GM13976 (cell line): ENCODE measurements at places on chromosomes 1 and 21.

GRCh38 chr1:184854036-184854435, 99.4 kb upstream of the EDEM3 start:
- no peak for DNase-seq

GRCh38 chr1:20087668-20088067, 17.7 kb downstream of the PLA2G5 start:
- peak; percentile 47 for DNase-seq

GRCh38 chr1:203464226-203464625, 11.4 kb upstream of the PRELP start:
- DNase-seq: no peak

DNA sequence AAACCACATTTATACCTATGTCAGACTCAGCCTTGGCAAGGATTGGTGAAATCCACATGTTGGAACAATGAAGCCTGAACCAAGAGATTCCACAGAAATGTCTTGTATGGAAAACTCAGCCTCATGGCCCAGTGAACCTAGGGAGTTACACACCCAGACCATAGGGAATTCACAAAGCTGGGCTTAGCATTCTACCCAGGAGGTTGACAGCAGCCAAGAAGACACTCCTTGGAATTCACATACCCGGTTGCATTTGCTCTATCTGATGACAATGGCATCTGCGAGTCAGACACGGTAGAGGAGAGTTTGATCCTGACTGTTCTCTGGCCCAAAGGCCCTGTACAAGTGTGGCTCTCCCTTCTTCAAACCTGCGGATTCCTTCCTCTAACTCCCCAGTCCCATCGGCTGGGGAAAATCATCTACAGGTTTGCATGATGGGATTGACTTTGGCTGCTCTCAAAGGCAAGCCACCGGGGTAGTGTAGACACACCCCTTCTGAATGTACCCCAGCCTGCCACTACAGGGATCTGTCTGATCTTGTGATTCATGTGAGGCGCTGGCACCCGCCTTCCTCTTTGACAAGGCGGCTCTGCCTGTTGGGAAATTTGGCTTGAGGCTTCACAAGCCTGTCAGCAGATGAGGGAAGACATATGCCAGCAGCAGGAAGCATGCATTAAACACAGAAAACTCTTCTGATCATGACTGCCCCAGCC, 297.3 kb upstream of the KAZN start:
- DNase-seq: no peak

- DNase-seq: peak; percentile 63
Measured at GRCh38 chr1:44684525-44684924, 10.0 kb downstream of the ARMH1 start.

GRCh38 chr1:167305706-167306277, 85.1 kb downstream of the POU2F1 start:
- no peak for DNase-seq

DNA sequence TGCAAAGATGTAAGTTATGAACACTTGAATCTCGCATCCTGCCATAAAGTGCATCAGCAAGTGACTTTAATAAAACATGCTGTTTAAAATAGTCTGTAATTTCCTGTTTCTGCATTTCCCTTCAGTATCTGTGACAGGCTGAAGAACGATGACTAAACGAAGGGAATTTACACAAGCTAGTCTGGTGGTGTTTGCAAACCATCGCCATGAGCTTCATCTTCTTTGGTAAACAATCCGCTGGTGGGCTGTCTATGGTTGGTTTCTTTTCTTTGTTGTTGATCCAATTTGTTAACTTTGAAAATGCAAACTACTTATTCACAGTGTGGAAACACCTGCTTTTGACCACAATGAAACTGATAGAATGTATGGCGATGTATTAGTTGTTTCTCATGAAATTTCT, 13.9 kb downstream of the SERTAD4 start:
- DNase-seq: no peak

DNA sequence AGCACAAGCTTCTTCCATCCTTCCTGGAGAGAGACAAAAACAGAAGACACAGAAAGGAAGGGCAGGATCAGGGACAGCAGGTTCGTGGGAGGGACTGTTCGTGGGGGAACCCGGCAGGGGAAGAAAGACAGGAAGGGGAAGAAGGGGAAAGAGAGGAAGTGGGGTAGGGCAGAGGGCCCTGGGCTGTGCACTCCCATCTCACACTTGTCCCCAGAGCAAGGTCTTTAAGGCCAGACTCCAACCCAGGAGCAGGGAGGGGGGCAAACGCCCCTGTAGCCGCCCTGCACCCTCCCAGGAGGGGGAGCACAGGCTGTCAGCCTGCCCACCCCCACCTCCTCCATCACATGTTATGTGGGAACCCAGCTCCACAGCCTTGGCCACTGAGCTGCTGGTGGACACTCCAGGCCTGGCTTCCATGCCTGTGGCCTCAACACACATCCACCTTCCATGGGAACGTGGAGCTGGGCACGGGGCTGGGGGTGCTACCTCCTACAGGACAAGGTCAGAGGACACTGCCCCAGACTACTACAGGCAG, 9.3 kb downstream of the SLC19A1 start:
- no peak for DNase-seq

GRCh38 chr1:97308131-97308530, 586.5 kb downstream of the PTBP2 start:
- no peak for DNase-seq

DNA sequence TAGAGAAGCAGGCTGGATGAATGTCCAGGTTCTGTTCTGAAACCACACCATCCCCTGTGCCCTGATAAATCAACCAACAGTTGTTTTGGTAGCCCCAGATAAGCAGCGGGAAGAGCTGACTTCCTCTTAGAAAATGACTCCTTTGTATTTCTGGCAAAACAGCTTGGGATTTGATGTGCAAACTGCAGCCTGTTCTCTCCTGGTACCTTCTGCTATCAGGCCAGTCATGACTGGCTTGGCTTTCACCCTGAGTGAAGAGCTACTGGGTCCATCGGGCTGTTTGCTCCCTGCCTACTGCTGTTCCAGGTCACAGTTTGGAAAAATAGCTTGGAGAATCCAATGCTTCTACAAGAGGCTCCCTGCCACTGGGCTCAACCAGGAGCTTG, 116.8 kb downstream of the DTL start:
- DNase-seq: no peak

DNA sequence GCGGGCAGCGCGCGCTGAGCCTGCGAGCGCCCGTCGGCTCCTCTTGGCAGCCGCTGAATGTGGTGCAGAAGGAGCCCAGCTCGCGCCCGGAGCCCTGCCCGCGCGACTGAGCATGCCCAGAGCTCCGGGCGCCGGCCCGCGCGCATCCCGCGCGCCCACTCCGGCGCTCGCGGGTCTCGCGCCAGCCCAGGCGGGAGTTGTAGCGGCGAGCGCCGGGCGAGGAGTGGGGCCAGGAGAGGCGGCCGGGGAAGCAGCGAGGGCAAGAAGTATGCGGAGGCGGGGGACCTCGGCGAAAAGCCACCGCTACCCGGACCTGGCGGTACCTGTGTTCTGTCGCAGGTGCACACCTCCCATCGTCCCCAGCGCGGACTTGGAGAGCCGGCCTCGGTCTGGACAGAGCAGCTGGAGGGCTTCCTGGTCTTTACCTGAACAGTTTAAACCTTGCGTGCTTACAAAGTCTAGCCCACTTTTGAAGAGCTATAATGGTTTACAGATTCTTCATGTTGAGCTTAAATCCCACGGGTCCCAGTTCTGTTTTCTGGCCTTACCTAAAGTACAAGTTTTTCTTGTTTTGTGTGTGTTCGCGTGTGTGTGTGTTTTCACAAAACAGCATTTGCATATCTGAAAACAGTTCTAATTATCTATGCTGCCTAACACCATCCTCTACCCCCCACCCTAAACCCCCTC, at the start of gene DDAH1:
TSS of gene DDAH1 (minus strand) at position 61 of the 687 bp plus-strand sequence. CDS start 114 bp downstream, outside the sequence.
- DNase-seq: peak; percentile 60

- DNase-seq: no peak
Measured at GRCh38 chr1:1240822-1241587, 5.5 kb downstream of the C1QTNF12 start.

DNA sequence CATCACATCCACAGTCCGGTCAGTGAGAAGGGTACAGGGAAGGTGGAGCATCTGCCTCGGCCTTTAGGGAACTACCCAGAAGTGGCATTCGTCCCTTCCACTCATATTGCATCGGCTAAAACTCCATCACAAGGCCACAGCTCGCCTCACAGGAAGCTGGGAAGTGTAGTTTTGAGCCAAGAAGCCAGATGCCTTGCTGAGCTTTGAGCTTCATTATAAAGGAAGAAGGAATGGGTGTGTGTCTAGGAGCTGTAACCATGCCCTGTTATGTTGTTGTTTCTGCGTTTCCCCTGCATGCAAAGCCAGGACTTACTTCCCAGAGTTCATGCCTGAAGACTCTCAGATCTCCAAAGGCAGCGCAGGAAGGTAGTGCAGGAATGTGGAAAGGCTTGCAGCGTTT, 61.1 kb downstream of the OPTC start:
- DNase-seq: no peak

GRCh38 chr1:11314959-11315358, 42.0 kb downstream of the UBIAD1 start:
- DNase-seq: no peak

- DNase-seq: no peak
Measured at GRCh38 chr1:108072776-108073175, 107.8 kb upstream of the VAV3 start.

- no peak for DNase-seq
Measured at GRCh38 chr1:118871582-118872171, 116.5 kb downstream of the TBX15 start.

- DNase-seq: no peak
Measured at GRCh38 chr1:115123116-115123515, 33.8 kb upstream of the TSPAN2 start.

DNA sequence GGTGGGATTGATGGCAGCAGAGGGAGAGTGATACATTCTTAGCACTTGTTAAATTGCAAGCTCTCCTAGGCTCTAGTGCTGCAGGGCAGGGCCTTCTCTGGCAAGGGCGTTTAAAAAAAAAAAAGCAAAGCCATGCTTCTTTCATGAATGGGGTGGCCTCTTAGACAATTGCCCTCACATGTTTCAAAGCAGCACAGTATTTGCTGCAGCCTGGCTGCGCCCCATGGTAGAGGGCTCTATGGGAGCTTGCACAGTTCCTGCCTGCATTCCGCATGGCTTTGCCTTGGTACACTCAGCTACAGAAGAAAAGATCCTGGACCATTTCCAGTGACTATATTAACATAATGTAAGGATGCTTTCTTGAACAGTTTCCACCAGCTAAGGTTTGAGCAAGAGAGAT, 267.2 kb downstream of the ZNF648 start:
- no peak for DNase-seq

- DNase-seq: peak; percentile 75
Measured at GRCh38 chr1:12047120-12047876, 15.8 kb upstream of the TNFRSF8 start.

GRCh38 chr1:53117836-53118235, 24.6 kb downstream of the SLC1A7 start:
- DNase-seq: no peak

GRCh38 chr21:46080171-46081021, 17.5 kb upstream of the COL6A2 start:
- peak; percentile 38 for DNase-seq

DNA sequence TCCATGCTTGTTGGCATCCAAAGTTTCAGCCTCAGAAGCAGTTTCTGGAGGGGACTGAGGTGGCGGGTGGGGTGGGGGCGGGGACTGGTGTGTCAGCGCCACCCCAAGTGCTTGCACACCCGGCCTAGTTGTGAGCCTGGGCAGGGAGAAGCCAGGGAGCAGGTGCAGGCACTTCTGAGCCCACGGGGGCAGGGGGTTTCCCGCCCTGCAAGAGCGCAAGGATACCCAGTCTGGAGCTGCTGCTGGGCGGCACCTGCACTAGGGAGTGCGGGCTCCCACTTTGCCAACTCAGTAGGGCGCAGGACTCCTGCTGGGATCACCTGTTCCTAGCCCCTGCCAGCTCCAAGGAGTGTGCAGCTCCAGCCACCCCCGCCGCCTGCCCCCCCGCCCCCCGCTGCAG, 33.5 kb downstream of the MAGI3 start:
- DNase-seq: no peak

GRCh38 chr1:179036844-179037465, 11.3 kb downstream of the FAM20B start:
- DNase-seq: peak; percentile 41

GRCh38 chr1:167683226-167683625, 38.6 kb upstream of the MPZL1 start:
- no peak for DNase-seq

DNA sequence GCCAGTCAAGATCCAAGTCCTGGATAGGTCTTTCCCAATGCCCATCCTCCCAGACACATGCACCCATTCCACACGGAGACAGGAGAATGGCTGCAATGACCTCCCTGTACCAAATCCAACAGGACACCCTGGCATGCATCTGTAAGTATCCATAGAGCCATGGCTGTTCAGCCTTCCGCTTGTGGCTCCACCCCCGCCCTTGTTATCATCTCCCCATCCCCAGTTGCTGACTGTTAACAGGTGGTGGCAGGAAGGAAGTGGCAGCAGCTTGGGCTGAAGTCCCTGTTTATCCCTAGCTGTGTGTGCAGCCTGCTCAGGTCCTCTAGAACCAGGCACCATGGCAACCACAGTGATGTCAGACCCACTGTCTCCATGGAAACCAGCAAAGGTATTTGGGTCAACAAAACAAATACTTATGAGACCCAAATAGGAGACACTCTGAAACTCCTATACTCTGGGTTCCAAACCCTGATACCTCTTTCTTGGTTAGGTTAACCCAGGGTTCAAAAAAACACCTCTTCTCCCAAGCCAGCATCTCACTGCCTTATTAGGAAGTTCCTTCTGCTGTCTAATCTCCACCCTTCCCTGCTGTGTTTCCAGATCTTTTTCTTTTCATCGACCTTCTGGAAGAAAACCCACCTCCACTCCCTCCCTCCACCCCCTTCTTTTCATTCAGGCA, 721 bp downstream of the PBXIP1 start:
- peak; percentile 70 for DNase-seq

DNA sequence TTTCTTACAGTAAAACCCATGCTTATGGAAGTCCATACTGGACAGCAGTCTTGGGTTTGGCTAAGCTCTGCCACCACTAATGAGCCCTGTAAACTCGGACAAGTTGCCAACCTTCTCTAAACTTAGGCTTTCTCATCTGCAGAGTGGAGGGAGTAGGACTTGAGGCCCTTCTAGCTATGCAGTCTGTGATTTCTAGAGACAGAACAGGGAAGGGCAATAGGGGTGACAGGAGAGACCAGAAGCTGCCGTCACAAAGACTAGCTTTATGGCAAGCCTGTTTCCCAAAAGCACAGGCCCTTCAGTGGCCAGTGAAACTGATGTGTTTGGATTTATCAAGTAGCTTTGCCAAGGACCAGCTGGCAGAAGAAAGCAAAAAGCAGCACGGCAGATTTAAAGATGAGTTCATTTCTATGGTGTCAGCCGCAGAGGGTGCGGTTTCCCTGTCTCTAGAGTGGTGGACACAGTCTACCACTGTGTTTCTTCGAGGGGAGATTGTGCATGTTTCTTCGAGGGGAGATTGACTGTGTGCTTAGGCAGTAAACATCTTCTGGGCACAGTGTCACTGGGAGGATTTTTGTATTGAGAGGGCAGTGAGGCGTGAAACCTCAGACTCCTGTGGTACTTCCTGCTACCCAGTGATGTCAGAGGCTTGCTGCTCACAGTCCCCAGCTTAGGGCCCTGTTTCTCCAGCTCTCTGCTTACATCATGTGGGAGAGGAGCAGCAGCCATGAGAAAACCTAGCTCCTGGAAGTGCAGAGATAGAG, 119.0 kb downstream of the ROR1 start:
- DNase-seq: peak; percentile 20

GRCh38 chr21:35086357-35086756, 37.3 kb upstream of the RUNX1 start:
- DNase-seq: no peak

GRCh38 chr1:222728746-222729145, 8.3 kb upstream of the FAM177B start:
- no peak for DNase-seq

- DNase-seq: no peak
Measured at GRCh38 chr1:164256456-164256855, 302.5 kb upstream of the PBX1 start.
